AG04450 (cell line): ENCODE measurements at places on chromosomes 2 and 18.

GRCh38 chr18:38491195-38491594, 925.6 kb upstream of the CELF4 start:
- DNase-seq: no peak

DNA sequence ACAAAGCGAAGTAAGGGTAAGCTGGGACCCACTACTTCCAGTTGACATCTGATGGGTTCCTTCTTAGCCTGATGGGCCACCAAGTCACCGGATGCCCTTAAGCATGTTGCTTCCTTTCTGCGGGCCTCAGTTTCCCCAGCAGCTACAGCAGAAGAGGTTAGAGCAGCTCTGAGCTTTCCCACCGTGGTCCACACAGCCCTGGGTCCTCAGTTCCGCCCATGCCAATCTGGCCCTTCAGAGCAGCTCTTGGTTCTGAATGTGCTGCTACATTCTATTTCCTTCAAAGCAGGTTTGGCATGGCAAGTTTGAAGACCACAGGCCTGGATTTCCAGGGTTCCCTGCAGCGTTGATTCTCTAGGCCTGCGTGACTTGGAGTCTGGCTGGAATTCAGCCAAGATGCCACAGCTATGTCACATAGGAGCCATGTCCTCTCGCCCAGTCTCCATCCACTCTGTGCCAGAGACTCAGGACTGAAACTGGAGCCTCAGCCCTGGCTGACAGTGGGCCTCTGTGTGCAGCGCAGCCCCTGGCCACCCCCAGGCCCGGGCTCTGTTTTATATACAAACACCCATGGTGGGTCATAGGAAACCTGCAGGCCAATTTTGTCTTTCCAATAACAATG, 79.6 kb downstream of the TFCP2L1 start:
- DNase-seq: no peak

GRCh38 chr2:135208016-135208415, 155.9 kb downstream of the RAB3GAP1 start:
- no peak for DNase-seq

DNA sequence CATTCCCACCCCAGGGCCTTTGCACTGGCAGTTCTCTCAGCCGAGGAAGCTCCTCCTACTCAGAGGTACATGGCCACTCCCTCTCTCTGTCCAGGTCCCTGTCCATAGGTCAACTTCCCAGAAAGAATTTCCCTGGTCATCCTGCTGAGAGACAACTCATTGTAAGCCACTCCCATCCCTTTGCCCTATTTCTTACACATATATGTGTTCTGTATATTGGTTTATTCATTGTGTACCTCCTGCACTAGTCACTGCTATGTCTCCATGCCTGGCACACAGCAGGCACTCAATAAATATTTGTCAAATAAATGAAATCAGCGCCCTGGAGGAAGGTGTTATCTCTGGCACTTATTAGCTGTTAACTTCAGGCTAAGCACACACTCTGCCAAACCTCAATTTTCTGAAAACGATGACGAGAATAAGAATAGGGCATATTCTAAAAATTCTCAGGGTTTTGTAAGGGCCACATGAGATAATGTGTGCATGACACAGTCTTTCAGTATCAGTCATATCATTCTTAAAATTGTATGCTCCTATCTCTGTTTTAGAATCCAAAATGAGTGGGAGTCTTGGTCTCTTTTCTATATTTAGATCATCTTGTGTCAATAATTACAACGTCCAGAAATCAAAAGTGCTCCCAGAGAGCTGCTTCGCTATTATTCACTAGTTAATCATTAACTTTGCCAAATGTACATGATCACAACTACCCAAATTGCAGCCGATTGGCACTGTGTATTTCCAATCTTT, 198.0 kb downstream of the ALK start:
- no peak for DNase-seq

GRCh38 chr18:11516751-11517503, 92.5 kb upstream of the SLC35G4 start:
- DNase-seq: no peak

DNA sequence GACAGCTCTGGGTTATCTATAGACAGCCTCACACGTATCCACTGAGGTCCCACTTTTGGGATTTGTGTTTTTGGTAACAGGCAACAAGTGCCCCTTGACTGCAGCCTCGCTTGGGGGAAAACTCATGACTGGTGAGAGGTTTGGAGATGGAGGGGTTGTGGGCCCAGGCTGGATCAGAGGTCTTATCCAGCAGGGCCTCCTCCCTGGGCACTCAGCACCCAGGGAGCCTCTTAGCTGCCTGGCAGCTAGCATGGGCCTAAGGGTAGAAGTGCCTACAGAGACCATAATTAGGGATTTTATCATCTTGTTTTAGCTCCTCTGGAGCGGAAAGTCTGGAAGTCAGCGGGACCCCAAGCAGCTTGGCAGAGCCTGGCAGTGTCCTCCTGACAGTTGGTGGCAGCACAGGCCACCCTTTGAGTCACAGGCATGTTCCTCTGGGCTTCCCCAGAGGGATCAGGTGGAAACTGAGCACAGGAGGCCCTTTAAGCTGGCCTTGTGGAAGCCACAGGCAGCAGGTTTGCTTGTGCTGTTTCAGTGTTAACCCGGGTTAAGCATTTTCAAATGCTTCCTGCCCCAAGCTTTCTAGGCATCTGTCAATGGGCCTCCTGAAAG, 143.1 kb downstream of the KCTD1 start:
- DNase-seq: no peak

DNA sequence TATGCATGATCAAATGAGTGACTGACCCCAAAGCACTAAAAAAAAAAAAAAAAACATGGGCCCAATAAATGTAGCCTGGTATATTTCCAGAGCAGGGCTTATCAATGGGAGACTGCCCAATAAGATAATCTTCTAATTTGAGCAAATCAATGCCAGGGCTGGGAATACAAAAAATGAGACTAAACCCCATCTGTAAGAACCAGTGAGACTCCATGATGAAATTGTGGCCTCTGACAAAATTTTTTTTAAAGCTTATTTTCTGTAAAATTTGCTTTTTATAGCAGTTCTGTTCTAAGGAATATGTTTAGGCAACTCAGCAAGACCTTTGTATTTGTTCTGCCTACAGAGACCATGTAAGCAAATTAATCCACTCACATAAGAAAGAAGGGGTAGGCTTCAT, 186.8 kb upstream of the CCDC150 start:
- DNase-seq: no peak

DNA sequence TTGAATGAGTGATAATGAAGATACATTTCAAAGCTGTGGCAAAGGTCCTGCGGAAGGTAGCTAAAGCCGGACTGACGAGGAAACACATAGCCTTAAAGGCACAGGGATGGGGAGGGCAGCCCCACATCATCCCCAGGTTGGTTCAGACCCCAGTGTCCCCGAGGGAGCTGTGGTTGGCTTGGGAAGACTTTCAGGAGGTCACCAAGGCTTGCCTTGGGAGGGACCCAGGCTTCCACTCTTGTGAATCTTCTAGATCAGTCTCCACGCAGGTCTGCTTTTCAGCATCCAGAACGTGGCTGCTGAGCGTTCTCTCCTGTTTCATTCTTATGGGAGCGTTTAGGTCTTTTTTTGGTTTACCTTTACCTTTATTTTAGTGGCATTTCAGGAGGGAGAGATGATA, 16.8 kb downstream of the KIF1A start:
- no peak for DNase-seq

DNA sequence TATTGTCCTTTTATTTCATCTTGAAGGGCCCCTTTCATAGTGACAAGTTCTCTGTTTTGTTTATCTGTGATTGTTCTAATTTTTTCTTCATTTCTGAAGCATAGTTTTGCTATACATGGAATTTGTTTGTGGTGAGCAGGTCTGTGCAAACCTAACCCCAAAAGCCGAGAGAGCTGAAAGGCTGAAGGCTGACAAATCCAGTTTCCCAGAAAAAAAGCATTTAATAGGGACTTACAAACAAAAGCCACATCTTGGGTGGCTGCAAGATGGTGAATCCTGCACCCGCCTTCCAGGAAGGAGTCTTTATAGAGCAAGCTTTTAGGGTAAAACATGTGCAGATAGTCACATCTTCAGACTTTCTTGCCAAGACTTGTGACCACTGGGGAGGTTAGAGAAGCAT, 473.4 kb upstream of the TRIB2 start:
- no peak for DNase-seq

GRCh38 chr18:75277610-75277928, 67.0 kb downstream of the TSHZ1 start:
- no peak for DNase-seq

DNA sequence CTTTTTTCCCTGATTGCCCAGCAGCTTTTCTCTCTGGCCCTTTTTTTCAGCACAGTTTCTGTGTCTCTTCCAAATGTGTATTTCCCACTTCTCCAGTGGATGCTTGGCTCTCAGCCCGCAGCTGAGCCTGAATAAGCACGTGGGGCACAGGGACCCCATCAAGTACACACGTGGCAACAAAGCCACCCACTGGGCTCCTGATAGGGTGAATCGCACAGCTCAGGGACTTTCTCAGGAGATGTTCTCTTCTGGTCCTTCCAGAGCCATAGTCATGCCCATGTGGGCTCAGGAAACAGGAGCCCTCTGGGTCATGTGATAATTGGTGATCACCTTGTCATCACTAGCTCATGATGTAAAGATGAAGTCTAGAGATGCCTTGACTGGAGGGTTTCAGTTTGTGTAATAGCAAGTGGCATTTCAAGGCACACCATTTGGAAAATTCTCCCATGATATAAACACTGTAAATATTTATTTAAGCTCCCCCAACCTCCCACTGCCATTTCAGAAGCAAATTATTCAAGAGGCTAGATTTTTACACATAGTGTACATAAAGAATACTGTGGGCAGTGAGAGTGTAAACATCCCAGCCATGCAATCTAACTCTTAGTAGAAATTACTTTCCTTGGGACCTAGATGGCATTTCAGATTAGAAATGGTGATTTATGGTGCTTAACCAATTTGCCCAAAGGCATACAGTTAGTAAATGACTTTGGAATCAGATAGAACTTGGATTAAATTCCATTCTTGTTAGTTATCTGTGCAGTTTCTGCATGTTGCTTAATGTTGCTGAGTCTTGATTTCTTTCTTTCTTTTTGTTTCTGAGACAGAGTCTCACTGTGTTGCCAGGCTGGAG, 597.5 kb downstream of the SLC4A3 start:
- DNase-seq: peak; percentile 68

GRCh38 chr2:189854940-189855339, 70.7 kb downstream of the PMS1 start:
- no peak for DNase-seq

DNA sequence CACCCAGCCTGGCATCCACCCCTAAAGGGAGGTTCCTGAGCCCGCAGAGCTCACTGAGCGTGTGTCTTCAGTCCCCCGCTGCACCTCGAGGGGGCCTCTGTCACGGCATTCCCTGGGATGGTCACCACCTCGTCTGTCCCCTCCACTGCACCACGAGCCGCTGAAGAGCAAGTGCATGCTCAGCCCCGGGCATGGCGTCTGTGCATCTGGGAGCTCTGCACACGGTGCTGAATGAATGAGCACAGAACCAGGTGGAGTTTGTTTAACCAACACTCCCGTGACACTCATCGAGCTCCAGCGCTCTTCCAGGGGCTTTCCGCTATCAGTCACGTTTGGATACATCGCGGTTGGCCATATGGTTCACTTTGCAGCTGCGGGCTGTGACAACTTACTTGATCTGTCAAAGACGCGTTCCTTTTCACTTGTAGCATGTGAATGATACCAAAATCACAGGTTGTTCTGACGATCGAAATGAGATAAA, 9.2 kb downstream of the ALLC start:
- peak; percentile 91 for DNase-seq

DNA sequence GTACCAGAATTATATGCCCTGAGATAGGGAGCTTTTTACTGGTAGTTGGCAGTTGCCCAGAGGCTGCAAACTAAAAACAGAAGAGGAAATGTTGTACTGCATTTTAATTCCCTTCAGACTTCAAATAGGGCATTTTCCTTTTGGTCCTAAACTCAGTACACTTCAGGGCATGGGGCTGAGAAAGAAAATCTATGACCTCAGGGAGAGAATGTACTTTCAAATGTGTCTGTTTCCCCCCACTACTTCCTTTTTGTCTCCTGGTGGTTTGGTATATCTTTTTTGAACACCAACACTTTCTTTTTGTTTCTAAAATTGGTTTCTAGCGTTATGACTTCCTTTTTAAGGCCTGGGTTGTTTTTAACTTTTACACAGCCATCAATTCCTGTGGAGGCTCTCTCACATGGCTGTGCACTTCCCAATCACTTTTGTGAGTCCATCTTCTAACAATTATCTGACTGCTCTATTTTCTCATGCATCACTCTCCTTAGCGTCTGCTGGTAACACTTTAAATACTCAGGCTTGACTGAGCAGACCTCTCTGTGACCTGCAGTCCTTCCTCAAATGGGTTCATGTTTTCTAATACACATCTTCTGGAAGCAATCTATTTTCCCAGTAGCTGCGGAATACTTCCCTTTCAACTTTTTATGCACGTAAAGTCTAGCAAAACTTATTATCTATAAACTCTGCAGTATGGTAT, 596.0 kb downstream of the LRP1B start:
- DNase-seq: no peak

GRCh38 chr18:46856973-46857372, 60.3 kb downstream of the PIAS2 start:
- no peak for DNase-seq

DNA sequence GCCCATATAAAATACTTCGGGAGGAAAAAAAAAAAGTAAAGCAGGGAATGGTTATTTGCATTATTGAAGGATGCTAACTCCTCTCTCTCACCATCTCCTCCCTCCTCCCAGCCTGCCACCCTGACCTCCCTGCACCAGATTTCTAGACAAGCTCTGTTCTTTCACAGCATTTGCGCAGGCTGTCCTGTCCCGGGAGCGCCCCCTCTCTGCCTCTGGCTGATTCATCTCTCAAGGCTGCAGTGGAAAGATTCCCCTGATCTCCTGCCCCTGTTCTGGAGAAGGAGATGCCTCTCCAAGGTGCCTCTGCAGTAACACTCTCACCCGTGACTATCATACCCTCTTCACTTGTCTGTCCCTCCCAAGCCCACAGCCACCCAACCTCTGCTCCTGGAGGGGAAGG, 38.5 kb downstream of the COL4A4 start:
- DNase-seq: no peak

GRCh38 chr2:177763531-177764265, 308.9 kb downstream of the PDE11A start:
- DNase-seq: peak; percentile 29

GRCh38 chr2:69741229-69741574, 732 bp upstream of the ANXA4 start:
- DNase-seq: peak; percentile 45

GRCh38 chr2:15348045-15348444, 213.1 kb downstream of the NBAS start:
- DNase-seq: no peak

- no peak for DNase-seq
Measured at GRCh38 chr2:21480162-21480561, 356.4 kb downstream of the TDRD15 start.

- no peak for DNase-seq
Measured at GRCh38 chr18:3898861-3899613, 449.1 kb downstream of the TGIF1 start.
